ENCODE measurements at places on chromosomes 2 and 18.

DNA sequence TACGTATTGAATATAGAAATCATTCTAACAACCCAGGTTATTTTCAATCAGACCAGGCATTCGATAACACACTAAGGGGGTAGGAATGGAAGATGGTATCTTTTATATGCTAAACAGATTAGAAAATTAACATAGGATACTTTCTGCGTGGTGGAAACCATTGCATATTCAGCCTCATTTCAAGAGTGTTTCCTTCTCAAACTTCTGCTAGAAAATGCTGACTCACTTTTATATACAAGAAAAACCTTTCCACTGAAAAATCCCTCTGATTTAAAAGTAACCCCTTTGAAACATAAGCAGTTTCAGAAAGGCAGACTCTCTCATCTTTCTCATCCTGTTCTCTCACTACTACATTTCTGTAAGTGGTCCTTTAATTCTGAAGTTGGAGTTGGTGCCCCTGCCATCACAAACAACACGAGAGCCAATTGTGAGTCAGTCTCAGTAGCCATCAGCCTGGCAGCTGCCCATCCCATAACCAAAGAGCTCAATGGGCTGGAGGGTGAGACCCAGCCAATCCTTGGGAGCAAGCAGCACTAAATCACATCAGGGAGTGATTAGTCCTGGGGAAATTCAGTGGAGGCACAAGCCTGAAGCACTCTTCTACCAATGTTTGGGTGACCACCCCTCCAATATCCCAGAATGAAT lies 343.1 kb downstream of the CELF4 start:
- no peak for DNase-seq

GRCh38 chr2:133418671-133419070 lies 149.6 kb downstream of the NCKAP5 start:
- no peak for DNase-seq

DNA sequence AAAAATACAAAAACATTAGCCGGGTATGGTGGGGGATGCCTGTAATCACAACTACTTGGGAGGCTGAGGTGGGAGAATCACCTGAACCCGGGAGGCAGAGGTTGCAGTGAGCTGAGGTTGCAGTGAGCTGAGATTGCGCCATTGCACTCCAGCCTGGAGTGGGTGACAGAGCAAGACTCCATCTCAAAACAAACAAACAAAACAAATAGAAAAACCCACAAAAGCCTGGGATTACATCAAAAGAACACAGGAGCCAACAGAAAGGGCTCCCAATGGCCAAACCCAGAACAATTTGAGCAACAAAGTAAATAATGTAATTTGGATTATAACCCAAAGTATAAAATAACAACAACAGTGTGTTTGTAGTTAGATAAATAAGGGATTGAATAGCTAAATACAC lies 159.8 kb downstream of the UXS1 start:
- DNase-seq, result no peak

DNA sequence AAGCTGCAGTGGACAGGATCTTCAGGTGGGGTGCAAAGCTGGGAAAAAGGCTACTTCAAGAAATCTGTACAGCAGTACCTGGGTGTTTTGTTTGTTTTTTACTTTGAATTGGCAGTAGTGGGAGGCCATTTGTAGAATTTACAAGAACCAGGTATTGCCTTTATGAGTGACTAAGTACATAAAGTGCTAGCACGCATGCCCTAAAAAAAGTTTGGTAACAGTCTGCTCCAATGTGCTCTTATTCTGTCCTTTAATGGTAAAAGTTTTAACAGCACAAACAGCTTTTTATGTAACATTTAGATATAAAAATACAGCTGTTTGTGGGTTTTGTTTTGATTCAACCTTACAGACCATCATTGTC lies 17.2 kb downstream of the REV1 start:
- no peak for DNase-seq

DNA sequence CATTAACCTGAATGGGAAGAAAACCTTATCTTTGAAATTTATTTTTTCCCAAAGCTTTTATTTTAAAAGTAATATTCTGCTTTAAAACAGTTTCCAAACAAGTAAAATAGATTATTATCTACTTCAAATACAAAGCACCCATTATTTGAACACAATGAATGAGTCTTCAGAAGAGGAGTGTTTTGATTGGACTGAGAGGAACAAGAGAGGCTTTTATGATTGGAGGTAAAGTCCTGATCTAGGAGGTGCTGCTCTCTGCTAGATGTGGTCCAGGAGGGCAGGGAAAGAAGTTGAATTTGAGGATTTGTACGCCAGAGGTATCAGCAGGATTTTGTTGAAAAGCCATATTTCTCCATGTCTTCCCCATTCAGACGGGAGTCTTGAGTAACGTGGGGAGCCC lies 900.7 kb downstream of the SOCS6 start:
- DNase-seq, result no peak

DNA sequence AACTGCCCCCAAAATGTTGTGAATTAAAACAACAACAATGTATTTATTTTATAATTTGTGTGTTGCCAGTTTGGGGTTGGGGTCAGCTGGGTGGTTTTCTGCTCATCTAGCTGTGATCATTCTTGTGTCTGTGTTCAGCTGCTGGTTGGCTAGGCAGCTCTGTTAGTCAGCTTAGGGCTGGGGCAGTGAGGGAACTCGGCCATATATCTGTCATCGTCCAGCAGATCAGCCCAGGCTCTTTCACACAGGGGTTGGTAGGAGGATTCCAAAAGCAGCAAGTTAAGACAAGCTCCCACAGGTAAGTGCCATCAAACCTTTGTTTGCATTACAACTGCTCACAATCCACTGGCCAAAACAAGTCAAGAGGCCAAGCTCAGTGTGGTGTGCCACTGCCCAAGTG lies 121.5 kb downstream of the LPIN1 start:
- DNase-seq, result no peak

GRCh38 chr2:190972213-190972612 lies 41.8 kb downstream of the STAT1 start:
- no peak for DNase-seq

DNA sequence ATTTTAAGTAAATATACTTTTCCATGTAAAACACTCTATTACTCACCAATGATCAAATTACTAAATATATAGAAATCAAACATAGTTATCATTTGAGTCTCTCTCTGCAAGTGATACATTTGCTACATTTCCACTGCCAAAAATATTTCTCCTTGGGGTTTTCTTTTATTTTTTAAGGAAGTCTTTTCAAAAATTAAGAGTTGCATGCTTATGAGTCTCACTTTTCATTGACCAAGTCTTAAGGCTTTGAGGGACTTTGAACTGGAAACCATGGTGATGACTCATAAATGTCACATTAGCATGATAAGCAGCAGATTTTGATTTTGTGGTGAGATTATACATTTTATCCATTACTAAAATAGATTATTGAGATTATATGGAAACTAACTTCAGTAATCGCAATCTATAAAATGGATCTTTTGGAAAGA lies 152.9 kb downstream of the FAM124B start:
- no peak for DNase-seq

DNA sequence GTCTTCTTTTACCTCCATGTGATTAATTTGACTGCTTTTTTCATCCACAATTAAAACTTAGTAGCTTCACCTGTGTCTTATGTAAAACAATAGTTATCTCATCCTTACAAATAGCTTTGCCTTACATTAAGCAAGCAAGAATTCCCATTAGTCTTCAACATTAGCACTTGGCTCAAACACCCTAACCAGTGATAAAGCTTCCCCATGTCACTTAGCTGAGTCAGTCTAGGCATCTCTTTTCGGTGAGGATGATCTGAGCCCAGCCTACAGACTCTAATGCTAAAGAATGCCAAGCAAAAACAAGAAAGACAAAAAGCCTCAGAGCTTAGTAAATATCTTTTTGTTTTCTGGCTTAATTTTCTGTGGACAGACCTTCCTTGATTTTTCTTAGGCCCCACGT lies 26.1 kb downstream of the GAD1 start:
- DNase-seq, result no peak

- no peak for DNase-seq
These were observed 6.2 kb downstream of the PKDCC start for GRCh38 chr2:42053791-42054701.

GRCh38 chr2:241986836-241987641 lies 117.5 kb downstream of the RTP5 start:
- DNase-seq, result no peak

DNA sequence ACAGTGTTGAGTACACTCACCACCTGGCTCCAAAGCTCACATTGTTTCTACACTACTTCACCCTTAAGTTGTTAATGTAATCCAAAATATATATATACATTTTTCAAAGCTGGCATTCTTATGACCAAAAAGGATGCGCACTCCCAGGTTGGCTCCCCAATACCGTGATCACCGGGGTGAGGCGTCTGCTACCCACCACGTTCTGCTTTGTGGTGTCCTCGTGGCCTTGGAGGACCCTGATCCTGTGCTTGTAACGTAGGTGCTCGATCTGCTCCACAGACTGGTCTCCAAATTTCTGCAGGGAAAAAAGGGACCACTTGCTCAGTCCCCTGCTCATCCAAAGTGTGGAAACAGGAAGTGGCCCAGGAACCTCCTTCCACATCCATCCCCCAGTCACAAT lies 25.8 kb downstream of the RPL31 start:
- DNase-seq, result no peak

DNA sequence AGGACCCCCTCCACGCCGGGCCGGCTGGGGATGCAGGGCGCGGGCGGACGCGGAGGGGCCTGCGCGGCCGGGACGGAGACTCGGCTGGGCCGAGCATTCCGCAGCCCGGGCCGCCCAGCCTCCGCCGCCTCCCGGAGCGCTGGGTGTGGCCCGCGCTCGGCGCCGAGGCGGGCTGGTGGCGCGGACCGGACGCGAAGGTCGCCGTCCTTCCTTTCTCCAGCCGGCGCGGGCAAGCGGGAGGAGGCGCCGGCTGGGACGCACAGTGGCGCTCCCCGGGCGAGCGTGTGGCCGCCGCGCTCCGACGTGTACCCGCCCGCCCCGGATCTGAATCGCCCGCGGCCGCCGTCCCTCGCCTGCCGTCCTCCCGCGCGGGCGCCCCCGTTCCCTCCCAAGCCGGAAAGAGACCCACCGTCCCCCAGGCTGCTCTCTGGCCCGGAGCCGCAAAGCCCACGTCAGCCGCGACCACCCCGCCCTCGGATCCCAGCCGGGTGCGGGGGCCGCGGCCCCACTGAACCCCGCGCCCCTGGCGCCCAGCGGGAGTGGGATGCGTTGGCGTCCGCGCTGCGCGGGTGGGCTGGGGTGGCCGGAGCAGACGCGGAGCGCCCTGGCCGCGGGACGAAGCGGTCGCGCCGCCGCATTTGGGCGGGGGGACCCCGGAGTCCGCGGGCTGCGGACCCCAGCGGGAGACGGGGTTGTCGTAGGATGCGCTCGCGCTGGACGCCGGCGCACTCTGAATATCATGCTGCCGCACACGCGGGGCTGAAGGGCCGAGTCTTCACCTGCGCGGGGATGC lies 634 bp downstream of the SPATS2L start:
- DNase-seq, result peak; percentile 10

DNA sequence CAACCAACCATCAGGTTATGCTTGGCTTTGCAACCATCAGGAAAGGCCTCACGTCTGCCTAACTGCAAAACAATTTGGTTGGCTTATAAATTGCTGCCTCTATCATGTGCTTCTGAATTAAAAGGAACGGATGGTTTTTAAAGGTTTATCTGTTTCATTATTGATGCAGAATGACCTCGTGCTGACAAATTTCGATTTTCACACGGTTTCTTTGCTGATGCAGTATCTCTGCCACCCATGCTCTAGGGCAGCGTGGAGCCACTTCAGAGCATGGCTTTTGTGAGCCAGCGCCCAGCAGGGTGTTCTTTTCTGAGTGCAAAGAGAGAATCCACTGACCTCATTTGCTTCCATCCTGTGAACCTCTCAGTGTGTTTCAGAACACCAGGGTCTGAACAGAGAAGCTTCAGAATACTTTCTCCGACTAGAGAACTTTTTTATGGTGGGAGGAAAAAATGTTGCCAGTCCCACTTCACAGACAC lies 143.1 kb upstream of the L3MBTL4 start:
- DNase-seq, result no peak

- DNase-seq, result no peak
These were observed 125.0 kb upstream of the DLX2 start for GRCh38 chr2:172227719-172228118.

DNA sequence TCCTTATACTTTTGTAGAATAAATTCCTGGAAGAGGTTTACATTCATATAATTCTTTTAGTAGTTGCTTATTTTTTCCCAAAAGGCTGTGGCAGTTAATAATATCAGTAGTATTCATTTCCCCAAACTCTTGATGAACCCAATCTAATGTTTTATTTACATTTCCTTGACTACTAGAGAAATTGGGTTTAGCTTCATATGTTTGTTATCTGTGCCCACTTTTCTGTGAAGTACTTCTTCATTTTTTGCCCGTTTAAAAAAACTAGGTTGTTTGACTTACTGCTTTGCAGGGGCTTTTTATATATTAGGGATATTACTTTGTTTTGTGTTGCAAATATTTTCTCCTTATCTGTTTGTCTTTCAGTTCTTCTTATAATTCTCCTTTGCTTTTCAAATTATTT lies 17.2 kb downstream of the RALB start:
- DNase-seq, result no peak

- no peak for DNase-seq
These were observed 408.3 kb downstream of the NUP35 start for GRCh38 chr2:183532514-183532913.

DNA sequence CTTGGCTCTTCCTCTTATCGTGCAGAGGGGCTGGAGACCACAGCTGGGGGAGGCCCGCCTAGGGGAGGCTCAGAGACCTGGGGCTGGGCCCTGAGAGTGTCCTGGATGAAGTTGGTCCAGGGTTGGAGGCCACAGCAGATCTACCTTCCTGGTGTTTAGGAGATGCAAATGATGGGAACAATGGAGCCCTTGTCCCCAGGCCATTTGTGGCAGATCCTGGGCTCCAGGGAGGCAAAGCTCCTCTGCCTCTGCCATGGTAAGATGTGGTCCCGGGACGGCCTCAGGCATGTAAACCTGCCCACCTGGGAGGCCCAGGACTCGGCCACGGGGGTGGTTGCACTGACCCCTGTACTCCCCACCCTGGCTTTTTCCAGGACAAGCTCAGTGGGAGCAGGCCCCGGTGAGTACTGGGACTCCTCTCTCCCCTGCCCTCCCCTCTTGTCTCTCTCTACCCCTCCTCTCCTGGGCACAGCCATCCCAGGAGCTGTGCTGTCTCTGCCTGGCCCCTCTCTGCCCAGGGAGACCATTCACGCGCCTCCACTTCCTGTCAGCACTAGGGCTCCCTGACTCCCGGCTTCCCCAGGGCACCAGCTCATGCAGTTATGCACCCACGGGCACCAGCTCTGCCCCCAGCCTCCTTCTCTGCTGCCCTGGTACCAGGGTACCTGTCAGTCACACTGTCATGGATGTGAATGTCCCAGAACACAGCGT lies 10.9 kb downstream of the SH2D6 start:
- no peak for DNase-seq

GRCh38 chr18:25464227-25464626 lies 112.3 kb upstream of the ZNF521 start:
- DNase-seq, result no peak

GRCh38 chr2:160730296-160730995 lies 236.8 kb upstream of the RBMS1 start:
- DNase-seq, result no peak

All from activated T-helper 9 cell treated with anti-CD3 and anti-CD28 coated beads, Interleukin-2, amount 50 U/mL, for 16 hours (primary cell).